ENCODE measurements at places on chromosomes 11 and 22.

GRCh38 chr11:58844361-58845005, at the start of gene GLYATL2:
GLYATL2 (minus strand) TSS chr11:58844704; CDS start chr11:58839612, 5,092 bp downstream.
- no peak for DNase-seq

- DNase-seq = no peak
Measured at GRCh38 chr11:36417154-36417553, 92.9 kb downstream of the TRAF6 start.

DNA sequence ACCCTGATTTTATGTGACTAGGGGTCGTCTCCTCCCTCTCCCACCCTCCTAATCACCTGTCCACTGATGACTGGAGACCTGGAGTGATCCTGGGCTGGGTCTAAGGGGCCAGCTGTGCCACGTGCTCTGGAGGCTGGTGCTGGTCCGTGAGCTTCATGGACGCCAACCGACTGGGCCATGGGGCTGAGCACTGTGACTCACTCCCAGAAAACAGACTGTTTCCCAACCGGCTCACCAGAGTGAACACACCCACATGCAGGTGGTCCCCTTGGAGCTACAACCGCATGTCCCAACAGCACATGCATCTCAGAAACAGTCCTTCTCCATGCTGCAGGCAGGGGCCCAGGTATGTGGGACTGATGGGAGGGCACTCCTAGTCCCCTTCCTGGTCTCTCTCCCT, 14.0 kb upstream of the LMO1 start:
- no peak for DNase-seq

GRCh38 chr11:120467627-120468026, 43.9 kb upstream of the GRIK4 start:
- DNase-seq = no peak

GRCh38 chr22:17777005-17777716, 2.9 kb upstream of the BID start:
- DNase-seq = no peak

DNA sequence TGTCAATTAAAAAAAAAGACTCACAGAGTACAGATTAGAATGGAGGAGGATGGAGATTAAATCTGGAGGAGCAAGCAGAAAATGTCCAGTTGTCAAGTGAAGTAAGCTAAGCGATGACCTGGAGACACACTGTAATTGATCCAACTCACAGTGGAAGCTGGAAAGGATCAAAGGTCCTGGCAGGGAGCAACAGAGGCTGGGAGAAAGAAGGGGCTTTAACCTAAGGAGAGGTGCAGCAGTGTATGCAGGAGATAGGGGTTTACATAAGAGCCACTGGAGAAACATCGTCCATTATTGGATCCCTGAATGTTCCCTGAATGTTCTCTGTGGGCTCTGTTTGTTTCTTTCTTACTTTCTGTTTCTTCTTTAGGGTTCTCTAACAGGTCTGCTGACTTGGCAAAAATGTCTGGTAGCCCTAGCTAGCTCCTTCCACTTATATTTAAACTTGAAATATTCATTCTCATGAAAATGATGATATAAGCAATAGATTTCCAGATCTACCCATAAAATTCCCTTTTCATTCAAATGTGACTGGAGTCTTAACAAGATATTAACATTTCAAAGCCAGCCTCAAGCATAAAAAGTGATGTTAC, 30.1 kb upstream of the CAT start:
- no peak for DNase-seq

- DNase-seq = no peak
Measured at GRCh38 chr22:21694394-21694793, 28.6 kb downstream of the PPIL2 start.

GRCh38 chr11:58845386-58845785, 882 bp upstream of the GLYATL2 start:
- no peak for DNase-seq

GRCh38 chr11:43788421-43788820, 92.2 kb upstream of the ALKBH3 start:
- no peak for DNase-seq

DNA sequence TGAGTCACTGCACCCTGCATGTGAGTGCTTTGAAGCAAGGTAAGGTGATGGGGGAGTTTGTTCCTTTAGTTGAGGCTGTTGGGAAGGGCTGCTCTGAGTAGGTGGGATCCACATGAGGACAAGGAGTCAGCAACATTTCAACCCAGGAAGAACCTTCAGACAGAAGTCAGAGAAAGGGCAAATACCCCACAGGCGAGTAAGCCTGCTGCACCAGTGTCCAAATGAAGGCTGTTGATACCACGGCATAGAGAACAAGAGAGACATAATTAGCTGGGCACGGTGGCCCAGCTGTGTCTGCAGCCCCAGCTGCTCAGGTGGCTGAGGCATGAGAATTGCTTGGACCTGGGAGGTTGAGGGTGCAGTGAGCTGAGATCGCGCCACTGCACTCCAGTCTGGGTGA, 54.3 kb upstream of the CLMP start:
- no peak for DNase-seq

DNA sequence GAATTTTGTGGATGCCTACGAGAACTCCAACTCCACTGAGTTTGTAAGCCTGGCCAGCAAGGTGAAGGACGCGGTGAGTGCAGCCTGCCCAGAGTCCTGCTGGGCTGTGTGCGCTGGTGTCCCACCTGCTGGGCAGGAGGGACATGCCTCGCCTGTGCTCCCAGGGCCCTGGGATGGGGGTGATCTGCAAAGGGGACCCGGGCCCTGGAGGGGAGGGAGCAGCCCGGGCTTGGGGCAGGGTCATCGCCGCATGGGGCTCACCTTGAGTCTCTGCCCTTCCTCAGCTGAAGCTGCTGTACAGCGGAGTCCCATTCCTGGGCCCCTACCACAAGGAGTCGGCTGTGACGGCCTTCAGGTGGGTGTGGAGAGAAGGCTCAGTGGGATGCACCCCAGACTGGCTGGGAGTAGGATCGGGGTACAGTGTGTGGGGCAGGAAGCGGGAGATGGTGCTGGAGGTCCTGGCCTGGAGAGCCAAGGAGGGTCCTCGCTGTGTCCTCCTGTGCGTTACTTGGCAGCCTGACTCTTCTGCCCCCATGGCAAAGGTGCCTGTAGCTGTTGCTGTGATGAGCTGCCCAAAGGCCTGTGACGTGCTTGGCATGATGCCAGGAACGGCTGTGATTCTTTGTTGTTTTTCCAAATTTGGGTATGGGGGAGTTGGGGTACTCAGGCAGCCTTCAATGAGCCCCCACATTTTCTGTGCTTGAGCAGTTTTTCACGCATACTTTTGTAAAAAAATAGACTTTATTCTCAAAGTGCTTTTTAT, 29.2 kb downstream of the ST14 start:
- no peak for DNase-seq

GRCh38 chr22:20244691-20245576, 23.2 kb downstream of the RTN4R start:
- no peak for DNase-seq

- DNase-seq = no peak
Measured at GRCh38 chr11:38968951-38969350, 2370.9 kb upstream of the RAG2 start.

- DNase-seq = peak; percentile 47
Measured at GRCh38 chr22:25235547-25236290, 16.3 kb downstream of the CRYBB2 start.

DNA sequence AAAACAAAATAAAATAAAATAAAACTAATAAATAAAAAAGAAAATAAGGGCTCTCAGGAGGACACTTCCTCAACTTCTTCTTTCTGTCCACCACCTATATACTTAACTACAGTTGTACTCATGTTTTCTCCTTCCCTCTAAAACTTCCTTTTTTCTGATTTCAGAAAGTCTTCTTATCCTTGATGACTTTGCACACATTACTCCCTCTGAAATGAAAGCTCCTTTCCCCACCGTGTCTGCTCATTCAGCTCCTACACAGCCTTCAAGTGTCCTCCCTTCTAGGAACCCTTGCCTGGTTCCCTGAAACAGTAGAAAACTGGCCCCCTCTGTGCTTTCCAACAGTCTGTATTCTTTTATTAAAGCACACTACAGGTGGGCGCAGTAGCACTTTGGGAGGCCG, 18.3 kb upstream of the DDX17 start:
- no peak for DNase-seq

DNA sequence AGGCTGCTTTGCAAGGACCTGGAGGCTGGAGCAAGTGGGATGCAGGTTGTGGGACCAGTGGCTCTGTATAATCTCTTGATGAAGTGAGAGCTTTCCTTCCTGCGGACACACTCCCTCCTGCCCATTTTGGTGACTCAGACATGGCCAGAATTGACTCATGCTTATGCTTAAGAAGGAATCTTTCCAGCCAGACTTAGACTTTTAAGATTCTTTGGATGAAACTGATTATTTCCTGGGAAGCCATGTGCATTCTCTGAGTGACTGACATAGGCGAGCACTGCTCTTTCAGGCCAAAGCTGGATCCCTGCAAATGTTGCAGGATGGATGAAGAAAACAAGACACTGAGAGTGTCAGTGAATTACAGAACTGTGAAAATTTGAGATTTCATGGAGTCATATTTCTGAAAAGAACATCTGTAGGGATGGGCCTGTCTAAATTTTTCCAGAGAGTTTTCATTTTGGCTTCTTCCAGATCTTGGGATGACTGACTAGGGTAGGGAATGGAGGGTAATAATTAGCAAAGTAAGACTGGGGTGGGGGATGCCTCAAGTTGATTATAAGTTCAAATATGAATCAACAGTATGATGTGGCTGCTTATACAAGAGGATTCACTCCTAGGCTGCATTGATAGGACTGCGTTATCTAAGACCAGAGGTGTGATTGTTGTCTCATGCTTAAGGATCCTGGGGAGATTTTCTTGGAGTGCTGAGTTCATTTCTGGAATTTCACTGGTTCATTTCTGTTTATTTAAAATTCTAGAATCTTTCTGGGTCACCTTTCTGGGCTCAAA, 195.8 kb downstream of the HIPK3 start:
- DNase-seq = peak; percentile 73

DNA sequence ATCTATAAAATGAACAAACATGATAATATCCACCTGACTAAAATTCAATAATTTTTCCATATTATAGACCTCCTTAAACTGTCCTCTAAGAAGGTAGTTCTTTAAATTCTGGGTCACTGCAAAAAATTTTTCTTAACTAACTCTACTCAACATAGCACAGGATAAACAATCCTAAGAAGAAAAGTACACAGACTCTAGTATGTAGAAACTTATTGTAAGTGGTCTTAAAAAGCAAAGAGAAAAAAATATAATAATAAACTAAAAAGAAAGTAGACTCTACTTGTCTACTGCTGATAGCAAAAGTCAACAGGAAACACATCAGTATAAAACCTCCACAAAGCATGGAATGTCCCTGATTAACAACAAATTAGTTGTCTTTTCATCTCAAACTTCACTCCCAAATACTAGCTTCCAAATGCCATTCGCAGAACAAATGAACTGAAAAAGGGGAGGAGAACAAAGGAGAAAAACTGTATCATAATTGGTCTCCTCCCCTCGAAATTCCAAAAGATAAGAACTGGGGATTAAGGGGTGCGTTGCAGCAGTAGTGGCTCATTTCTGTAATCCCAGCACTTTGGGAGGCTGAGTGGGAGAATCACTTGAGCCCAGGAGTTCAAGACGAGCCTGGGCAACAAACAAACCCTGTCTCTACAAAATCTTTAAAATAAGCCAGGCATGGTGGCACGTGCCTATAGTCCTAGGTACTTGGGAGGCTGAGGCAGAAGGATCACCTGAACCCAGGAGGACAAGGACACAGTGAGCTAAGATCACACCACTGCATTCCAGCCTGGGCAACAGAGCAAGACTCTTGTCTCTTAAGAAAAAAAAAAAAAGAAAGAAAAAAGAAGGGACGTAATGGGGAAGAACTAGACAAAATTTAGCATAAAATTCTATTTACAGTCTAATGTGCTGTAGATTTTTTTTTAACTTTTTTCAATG, 6.5 kb downstream of the FCHSD2 start:
- DNase-seq = no peak

GRCh38 chr22:42966497-42966896, 48.5 kb downstream of the PACSIN2 start:
- no peak for DNase-seq

DNA sequence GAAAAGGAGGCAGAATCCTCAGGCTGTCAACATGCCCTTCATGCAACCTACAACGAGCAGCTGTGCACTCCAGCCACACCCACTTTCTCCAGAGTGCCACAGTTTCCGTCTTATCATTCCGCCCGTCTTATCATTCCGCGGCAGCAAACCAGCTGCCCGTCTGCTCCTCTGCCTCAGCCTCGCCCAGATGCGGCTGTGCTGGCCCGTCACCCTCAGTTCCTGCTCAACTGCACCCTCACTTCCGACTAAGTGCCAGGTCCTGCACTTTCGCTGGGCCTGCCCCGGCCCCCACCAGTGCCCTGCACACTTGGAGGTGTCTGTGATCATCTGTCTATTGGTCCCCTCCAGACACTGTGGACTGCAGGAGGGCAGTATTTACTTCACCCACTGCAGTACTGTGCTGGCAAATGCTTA, 43.7 kb downstream of the MICAL3 start:
- DNase-seq = no peak

DNA sequence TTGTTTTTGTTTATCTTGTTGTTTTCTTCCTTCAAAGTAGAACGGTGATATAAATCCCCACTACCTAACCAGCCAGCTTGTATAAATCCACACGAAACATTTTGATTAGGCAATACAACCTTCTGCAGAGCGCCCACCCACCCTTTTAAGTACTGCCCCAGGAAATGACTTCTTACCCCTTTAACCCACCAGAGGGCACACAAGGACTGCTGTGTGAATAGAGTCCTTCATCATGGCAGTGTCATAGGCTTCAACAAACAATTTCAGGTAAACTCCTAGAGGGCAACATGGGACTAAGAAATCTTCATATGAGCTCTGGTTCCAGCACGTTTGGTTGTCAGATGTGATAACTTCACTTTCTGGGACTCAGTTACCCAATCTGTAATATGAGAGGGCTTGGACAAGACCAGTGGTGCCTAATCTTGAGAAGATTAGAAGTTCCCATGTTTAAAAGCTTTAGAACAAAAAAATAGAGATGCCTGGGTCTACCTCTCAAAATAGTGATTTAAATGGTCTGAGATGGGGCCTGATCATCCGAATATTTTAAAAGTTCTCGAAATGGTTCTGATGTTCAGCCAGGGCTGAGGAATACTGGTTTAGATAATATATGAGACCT, 56.1 kb downstream of the PIWIL4 start:
- peak; percentile 53 for DNase-seq

DNA sequence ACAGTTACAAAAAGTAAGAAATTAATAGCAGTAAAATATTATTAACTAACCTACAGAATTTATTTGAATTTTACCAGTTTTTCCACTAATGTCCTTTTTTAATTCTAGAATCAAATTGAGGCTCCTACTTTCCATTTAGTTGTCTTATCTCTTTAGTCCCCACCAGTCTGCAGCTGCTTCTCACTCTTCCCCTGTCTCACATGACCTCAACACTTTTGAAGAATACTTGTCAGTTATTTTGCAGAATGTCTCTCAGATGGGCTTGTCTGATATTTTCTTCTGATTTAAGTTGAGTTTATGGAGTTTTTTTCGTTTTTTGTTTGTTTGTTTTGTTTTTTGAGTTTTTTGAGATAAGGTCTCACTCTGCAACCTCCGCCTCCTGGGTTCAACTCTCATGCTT, 74.3 kb upstream of the ADORA2A start:
- DNase-seq = no peak

GRCh38 chr11:62505059-62505439, 41.6 kb downstream of the AHNAK start:
- DNase-seq = no peak
